Aorta (tissue), 5 donors: ENCODE measurements at places on chromosomes 5 and 9. TPM values are rescaled to one million over a fixed set of nuclear protein-coding genes. Genes with fewer than 3 reads are reported as not detected.

The FAM174A gene
- 14.3 TPM for total RNA-seq

The CDC25C gene
- total RNA-seq = not detected

The PROB1 gene
- total RNA-seq = 3.0 TPM

GRCh38 chr5:159133041-159133741 is 33.5 kb upstream of the EBF1 start:
- DNase-seq = no peak

DNA sequence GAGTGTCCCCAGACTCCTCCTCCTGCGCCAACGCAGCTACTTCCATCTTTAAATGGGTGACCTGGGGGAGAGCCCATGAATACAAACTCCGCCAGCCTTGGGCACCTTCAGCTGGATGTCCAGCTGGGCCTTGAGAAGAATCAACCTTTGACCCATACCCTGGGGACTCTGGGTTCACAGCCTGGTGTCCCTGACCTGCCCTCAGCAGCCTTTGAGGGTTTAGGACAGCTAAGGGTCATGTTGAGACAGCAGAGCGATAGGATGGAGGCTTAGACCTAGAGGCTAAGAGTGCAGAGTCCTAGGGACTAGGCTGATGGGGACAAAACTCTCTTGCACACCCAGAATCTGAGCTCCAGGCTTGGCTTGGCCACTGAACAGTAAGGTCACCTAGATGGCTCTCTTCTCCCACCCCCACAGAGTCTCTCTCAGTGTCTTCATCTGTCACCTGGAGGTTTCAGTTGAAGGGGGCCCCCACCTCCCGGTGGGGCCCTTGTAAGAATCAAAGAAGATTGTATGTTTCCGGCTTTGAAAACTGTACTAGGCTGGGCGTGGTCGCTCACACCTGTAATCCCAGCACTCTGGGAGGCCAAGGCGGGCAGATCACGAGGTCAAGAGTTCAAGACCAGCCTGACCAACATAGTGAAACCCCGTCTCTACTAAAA is 6.7 kb upstream of the AQP3 start:
- DNase-seq = no peak

DNA sequence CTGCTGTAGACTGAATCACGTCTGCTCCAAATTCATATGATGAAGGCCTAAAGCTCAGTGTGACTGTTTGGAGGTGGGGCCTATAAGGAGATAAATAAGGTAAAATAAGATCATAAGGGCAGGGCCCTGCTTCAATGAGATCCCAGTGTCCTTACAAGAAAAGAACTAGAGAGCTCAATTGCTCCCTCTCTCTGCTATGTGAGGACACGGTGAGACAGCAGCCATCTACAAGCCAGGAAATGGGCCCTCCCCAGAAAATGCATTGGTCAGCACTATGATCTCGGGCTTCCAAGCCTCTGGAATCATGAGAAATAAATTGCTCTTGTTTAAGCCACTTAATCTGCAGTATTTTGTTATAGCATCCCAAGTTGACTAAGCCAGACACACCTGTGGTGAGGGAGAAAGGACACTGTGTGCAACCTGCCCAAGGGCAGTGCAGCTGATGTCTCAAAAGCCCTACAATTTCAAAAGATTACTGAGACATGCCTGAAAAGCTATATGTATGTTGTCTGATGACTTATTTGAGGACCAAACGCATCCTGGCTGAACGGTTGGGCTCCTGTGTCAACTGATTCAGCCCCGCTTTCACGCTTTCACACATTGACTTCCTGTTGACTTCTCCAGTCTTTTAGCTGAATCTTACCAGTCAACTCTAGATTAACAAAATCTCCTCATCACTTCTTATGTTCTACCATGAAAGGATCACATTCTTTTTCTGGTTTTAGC is 13.2 kb downstream of the GZMK start:
- no peak for DNase-seq

- DNase-seq = peak; percentile 94
Observed at GRCh38 chr9:32384364-32385151, at the start of gene ACO1. Gene ACO1 (plus strand): TSS chr9:32384643. CDS start chr9:32405507, 20,864 bp downstream.
